ENCODE measurements at places on chromosomes 1 and 21.

DNA sequence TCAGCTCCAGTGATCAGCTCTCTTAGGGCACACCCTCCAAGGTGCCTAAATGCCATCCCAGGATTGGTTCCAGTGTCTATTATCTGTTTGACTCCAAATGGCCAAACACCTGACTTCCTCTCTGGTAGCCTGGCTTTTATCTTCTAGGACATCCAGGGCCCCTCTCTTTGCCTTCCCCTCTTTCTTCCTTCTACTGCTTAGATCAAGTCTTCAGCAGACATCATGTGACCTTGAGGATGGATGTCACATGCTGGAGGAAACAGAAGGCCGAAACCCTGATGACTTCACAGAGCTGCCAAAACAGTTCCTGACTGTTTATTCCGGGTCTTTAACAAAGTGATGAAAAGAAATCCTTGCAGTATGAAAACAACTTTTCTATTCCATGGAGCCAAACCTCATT lies 24.4 kb upstream of the WDR26 start:
- DNase-seq: no peak

GRCh38 chr1:156480411-156481192 lies 20.0 kb downstream of the MEF2D start:
- DNase-seq: peak; percentile 64

- DNase-seq: no peak
Observed at GRCh38 chr1:2496746-2497145, 20.7 kb downstream of the PLCH2 start.

GRCh38 chr1:153466908-153467307 lies 6.5 kb upstream of the S100A7 start:
- DNase-seq: no peak

- no peak for DNase-seq
Observed at GRCh38 chr21:42563261-42563660, 49.6 kb downstream of the SLC37A1 start.

GRCh38 chr1:59230622-59231021 lies 66.3 kb upstream of the FGGY start:
- no peak for DNase-seq

DNA sequence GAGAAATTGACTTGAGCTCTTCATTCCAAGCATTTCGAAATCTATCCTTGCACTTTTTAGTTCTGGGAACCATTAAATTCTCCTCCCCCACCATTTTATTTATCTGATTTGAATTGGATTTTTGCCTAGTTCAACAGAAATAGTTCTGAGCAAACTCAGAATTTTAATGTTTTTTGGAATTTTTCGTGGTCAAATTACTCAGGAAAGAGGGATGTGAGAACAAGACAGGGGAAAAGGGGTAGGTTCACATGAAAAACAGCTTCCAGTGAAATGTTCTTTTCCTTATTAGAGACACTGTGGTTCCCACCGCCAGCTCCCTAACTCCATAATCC lies 5.7 kb upstream of the ZNF697 start:
- no peak for DNase-seq

GRCh38 chr1:21246905-21247642 lies 43.2 kb downstream of the ECE1 start:
- DNase-seq: no peak

DNA sequence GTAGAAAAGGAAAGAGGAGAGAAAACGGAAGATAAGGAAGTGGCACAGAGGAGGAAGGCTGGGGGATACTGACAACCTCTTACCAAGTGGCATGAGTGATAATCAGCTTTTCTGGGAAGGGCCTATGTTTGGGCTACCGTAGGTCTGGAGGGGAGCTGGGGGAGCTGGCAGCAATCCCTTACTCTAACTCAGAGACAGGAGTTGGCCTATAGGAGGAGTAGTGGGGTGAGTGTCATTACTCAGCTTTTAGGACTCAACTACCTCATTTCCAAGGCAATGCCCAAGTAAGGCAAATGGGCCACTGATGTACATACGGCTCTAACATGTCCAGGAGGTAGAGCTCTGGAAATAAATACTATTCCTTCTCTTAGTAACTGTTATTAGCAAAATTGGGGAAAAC lies 48.7 kb upstream of the DMRTA2 start:
- no peak for DNase-seq

DNA sequence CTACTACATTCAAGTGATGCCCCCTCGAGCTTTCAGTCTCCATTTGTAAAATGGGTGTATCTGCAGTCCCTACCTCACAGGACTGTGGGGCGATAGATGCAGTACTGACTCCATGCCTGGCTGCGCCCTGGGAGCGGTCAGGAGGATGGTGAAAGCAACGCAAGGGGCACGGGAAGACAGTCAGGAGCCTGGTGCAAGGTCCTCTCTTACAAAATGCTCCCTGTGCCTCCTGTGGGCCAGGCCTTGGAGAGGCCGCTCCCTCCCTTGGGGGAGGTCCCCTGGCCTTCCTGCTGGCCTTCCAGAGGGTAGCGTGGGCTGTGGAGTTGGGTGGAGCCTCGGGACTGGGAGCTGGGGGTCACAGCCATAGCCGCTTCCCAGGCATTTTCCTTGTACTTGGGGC lies 21.6 kb downstream of the FAM151A start:
- no peak for DNase-seq

DNA sequence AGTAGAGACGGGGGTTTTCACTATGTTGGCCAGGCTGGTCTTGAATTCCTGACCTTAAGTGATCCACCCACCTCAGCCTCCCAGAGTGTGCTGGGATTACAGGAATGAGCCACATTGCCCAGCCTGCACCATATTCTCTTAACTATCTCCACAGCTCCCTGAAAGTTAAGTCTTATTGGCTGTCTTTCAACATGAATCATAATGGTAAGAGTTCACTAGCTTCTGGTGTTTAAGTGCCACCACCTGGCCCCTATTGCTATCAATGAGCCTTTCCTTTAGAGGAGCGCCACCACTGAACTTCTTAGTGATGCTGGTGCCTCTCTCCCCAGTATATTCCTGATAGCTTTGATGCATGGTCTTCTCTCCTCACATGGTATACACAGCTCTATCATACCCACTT lies 15.7 kb downstream of the ZFYVE9 start:
- no peak for DNase-seq

- no peak for DNase-seq
Observed at GRCh38 chr1:244730153-244730933, 77.4 kb downstream of the DESI2 start.

DNA sequence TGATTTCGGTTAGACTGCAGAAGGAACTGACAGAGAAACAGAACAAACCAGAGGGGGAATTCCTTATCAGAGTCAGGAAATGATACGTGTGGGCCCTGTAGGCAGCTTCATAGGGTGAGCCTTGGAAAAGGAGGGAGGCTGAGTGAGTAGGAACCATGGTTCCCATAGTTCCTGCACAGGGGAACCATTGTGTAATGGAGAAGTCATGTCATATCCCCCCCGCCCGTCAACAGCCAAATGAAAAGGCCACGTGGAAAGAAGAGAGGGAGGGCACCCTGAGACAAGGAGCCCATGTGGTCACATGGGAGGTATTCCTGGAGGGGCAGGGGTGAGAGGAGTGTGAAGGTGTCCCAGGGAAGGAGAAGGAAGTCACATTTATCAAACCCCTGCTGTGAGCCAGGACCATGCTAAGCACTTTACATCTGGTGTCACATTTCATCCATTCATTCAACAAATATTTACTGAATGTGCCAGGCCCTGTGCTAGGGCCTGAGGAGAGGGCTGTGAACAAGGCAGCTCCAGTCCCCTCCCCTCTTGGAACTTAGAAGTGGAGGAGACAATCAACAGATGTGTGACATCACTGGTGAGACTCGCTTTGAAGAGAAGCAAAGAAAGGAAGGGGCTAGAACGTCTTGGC lies 15.7 kb upstream of the FGR start:
- DNase-seq: no peak

- DNase-seq: no peak
Observed at GRCh38 chr1:240496941-240497340, 115.0 kb downstream of the GREM2 start.

GRCh38 chr1:178725466-178726086 lies 532 bp downstream of the RALGPS2 start:
- no peak for DNase-seq

- no peak for DNase-seq
Observed at GRCh38 chr21:37700641-37701202, 215.5 kb downstream of the KCNJ6 start.
